ENCODE measurements at places on chromosomes 2 and 18.

GRCh38 chr2:164847981-164848741, 6.5 kb upstream of the COBLL1 start:
- DNase-seq: no peak

- no peak for DNase-seq
Observed at GRCh38 chr2:98381494-98381893, 35.2 kb downstream of the CNGA3 start.

DNA sequence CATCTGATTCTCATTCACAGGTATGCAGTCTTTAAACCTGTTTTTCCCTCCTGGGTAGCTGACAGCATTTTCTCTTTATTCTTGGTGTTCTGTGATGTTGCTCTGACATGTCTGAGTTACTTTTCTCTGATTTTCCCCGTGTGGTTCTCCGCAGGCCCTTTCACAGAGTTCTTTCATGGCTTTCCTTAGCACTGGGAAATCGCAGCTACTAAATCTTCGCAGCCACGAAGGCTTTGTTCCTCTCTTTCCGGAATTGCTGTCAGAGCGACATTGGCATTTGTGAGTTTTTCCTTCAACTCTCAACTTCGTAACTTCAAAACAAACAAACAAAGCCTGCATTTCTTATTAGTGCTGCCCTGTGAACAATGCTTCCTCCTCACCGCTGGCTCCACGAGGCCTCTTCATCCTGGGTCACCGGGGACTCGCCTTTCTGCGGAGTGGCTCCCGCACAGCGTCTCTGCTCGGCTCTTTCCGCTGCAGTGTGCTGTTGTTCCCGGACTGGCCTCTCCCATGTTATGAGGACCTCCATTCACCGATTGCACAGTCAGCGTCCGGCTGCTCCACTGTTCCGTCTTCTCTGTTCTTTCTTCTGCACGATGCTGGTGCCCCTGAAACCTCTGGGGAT, 16.1 kb downstream of the COLEC11 start:
- no peak for DNase-seq

DNA sequence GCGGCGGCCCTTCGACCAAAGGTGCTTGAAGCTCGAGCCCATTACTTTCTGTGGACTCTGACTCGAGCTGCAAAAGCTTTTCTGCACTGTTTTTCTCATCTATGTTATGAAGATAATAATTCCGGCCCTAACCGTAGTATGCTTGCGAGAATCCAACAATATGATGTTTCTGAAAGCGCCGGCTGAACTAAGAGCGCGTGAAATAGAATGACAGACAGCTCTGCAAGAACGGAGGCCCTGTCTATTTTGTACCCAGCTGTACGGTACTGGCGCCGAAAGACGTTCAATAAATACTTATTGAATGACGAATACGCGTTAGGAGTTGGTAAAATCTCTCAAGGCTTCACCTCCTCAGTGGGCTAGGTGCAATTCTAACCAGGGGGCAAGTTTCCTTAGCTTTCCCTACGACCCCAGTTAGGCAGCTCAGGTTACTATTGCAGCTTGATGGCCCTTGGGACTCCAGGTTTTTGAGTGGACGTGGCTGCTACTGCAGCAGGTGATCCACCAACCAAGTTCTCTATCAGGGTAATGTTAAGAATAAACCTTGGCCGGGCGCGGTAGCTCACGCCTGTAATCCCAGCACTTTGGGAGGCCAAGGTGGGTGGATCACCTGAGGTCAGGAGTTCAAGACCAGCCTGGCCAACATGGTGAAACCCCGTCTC, 570 bp downstream of the SCRN3 start:
- DNase-seq: no peak

DNA sequence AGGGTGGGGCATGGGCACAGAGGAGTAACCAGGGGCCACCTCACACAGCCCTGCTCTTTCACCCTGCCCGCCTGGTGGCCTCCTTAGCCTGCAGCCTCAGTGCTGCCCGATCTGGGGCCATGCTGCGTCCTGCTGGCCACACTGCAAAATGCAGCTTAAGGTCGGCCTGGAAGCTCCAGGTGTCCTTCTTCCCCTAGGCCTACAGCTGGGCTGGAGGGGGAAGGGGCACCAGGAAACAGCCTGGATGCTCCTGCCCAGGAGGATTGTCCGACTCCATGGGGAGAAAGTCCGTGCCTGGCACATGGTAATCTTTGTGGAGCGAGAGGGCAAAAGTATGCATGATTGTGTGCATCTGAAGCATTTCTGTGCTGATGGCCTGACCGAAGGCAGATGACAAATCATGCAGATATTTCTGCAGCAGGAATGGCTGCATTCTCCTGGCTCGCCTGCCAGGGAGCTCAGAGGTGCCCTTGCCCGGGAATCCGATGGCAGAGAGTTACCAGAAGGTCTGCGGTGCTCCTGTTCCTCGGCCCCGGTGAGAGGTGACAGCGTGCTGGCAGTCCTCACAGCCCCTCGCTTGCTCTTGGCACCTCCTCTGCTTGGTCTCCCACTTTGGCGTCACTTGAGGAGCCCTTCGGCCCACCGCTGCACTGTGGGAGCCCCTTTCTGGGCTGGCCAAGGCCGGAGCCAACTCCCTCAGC, 12.8 kb upstream of the ALPP start:
- no peak for DNase-seq

DNA sequence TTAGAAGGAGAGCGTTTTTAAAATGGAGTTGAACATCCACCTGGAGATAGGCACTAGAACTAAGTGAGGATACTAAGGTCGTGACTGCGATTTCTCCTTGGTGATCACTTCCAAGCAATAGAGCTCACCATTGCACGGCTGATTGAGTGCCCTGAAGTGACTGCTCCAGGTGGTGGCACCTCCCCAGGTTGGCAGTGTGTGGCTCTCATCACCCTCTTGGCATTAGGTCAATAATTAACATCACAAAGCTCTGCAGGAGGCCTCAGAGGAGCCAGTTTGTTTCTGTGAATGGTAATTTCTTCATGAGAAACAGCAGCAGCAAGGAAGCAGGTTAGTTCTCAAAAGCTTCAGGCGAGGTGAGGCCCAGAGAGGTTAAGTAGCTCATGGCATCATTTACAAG, 259.6 kb downstream of the CLIP4 start:
- no peak for DNase-seq

- no peak for DNase-seq
Observed at GRCh38 chr2:134305109-134305491, 51.2 kb downstream of the MGAT5 start.

GRCh38 chr2:198347349-198347748, 543.0 kb downstream of the PLCL1 start:
- DNase-seq: no peak

DNA sequence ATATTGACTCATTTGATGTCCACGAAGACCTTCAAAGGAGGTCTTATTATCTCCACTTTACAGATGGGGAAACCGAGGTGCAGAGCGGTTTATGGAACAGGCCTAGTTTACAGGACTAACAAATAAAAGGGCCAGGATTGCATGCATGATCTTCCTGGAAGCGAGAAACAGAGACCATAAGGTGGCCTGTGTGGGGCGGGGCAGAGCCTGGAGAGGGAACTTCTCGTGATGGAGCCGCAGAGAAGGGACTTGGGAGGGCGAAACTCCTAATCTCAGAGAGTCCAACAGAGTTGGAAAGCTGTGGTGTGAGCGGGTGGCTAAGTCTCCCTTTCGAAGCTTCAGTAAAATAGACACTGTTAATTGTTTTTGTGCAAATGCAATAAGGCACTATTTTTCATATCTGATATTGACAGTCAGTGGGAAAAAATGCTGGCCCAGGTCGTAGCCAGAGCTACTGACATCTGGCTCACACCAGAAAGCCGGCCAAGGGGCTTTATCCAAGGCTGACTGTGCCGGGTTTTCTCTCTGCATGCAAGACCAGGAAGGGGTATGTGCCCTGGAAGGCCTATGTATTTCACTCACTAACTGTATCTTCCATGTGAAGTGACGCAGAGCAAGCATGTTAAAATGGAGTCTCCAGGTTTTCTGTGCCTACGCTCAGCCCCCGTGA, 4.5 kb downstream of the INPP5D start:
- DNase-seq: no peak

DNA sequence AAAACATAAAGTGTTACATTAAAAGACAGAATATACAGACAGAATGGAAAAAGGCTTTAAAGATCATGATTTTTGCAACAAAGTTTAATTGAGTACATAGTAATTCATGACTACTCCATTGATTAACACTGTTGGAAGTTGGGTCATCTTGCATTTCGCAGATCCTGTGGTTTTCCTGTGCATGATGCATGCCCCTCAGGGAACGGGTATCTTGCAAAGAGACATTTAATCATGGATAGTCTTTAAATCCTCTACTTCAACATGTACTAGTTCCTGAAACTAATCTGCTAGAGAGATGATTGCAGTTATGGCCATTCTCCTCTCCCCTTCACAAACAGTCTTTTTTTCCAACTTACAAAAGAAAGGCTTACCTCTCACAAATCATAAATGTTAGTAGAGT, 155.6 kb upstream of the DSEL start:
- no peak for DNase-seq

DNA sequence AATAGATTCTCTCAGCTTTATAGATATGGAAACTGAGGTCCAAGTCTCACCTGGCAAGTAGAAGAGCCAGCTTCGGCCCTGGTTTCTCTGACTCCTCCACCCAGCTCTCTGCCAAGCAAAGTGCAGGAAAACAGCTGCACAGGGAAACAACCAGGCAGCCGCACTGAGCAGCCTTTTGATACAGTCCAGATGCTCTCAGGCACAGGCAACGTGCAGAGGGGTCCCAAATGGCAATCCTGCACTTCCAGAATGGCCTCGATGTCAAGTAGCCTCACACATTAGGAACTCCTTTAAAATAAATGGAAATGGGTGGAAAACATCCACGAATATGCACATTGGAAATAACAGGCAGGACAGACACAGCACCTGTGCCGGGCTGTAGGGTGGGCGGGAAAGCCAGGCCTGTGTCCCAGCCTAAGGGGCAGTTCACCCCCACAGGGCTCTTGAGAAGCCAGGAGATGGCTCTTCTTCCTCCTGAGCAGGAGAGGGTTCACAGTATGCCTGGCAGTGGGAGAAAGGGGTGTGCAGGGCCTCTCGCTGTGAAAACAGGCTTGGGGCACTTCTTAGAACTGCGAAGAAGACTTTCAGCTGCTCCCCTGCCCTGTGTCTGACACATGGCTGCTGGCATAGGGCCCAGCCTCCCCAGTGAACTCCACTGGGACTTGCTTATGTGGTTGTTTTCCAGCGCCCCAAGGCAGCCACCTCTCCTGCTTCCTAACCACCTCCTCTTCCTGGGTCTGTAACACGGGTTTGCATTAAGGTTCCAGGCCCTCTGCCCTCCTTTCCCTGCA, 63.9 kb upstream of the TUBA3E start:
- no peak for DNase-seq

- no peak for DNase-seq
Observed at GRCh38 chr2:203739351-203739750, 32.9 kb downstream of the CD28 start.

- no peak for DNase-seq
Observed at GRCh38 chr2:85119900-85120299, 13.3 kb upstream of the TCF7L1 start.

DNA sequence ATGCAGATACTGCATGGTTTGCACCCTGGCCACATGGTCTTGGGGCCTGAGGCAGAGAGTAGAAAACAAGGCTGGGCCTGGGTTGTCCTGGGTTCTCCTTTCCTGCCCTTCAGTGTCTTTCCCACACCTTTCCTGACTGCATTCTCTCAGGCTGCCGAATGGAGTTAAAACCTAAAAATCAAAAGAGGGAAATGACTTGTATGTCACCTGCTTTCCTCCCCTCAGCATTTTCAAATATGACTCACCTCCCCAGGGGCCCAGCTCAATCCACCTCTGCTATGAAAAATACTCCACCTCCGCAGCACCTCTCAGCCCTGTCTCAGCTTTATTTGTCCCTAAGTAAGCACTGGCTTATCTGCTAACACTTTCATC, 457.8 kb upstream of the MEX3C start:
- no peak for DNase-seq

GRCh38 chr2:164706522-164706921, 85.2 kb upstream of the GRB14 start:
- DNase-seq: no peak

DNA sequence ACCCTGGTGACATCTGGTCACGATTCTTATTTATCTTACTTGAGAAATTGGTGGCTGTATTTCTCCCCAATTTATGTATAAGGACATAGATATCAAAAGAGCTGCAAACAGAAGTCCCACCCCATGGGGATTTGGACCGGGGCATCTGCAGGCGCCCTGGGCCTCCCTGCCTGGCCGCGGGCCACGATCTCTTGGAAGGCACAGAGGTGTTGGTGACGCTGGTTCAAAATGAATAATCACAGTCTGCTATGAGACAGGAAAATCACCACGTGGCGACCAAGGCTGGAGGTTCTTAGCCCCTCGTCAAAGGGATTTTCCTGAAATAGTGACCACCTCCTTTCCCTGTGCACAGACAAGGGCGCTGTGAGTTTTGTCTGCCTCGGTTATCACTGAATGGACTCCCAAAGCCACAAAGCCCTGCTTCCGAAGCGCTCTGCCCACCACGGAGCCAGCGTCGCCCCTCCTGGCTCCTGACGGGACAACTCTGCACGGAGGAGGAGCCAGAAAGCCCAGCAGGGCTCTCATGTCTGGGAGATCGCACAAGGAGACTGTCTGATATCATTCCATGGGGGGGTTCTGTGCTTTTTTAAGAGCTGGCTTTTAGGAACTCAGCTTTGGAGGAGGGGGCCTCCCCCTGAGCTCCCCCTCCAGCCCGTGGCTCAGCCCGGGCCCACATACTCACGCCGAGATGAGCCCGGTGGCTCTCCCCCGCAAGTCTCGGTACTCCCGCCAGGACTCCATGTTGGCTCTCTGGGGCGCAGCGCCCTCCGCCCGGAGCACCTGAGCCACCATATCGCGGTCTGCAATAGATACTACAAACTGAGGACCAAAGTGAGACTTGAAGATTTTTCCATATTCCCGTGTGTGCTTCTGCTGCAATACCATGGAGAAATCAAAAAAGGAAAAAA, 14.6 kb downstream of the CYP27C1 start:
- no peak for DNase-seq

GRCh38 chr18:35415511-35416073, 38.5 kb upstream of the ZNF396 start:
- DNase-seq: no peak

GRCh38 chr2:239879423-239880084, 145.6 kb downstream of the NDUFA10 start:
- DNase-seq: no peak

DNA sequence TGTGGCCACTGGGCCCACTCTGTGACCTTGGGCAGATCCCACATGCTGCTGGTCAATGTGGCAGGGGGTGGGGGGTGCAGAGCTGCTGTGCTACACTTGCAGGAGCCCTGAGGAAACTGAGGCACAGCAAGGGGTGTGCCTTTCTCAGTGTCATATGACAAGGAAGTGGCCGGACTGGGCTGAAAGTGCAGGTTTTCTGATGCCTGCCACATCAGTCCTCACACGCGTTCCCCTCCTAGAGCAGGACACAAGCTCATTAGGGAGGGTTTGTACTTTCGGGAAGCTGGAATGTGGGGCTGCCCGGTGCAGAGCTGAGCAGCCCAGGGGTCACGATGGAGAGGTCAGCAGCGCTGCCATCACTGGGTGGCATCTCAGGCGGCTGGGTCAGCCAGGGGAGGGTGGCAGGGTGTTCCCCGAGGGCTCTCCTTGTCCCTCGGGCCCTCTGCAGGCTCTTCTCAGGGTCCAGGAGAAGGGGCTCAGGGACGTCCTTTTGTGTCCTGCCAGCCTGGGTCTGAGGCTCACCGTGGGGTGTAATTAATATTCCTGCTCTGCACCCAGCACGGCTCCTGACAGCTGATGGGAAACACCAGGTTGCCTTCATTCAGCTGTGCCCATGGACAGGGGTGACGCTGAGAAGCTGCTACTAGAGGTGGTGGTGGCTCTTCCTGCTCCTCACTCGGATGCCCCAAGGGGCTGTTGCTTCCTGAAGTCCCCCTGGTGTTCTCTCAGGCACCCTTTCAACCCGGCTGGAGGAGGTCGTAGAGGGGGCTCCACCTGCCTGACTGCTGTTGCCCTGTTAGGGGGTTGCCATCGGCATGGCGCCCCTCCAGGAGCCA, 62.1 kb upstream of the HDAC4 start:
- DNase-seq: no peak

Data from NCI-H2081 treated with DMSO at 0.1 percent for 48 hours (cell line).